ENCODE measurements at places on chromosomes 1 and 21.

DNA sequence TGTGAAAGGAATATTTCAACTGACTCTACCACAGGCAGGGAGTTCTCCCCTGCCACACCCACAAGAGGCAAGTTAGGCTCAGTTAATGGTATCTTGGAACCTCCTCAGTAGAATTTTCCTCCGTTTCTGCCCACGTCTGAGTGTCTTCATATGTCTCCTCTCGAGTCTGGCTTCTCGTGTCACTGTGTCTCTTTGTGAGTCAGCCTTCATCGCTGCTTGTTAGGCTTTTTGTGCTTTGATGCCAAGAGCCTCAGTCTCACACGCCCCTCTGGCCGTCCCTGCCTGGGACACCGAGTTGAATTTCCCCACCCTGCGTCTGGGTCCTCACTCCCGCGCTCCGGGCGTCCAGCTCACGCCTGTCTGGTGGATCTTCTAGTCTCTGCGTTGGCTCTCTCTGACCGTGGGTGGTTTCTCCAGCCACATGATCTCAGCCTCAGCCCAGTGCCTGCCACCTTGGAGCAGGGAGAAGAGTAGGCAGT lies 125.7 kb upstream of the GADD45A start:
- no peak for DNase-seq

DNA sequence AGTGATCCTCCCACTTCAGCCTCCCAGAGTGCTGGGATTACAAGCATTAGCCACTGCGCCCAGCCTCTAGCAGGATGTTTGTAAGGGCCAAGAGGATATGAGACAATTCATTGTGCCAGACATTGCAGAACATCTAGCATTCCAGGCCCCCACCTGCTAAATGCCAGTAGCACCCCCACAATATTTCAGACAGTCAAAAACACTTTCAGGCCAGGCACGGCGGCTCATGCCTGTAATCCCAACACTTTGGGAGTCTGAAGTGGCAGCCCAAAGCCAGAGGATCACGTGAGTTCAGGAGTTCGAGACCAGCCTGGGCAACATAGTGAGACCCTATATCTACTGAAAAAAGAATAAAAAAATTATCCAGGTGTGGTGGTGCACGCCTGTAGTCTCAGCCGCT lies 12.9 kb downstream of the PPIE start:
- DNase-seq: no peak

DNA sequence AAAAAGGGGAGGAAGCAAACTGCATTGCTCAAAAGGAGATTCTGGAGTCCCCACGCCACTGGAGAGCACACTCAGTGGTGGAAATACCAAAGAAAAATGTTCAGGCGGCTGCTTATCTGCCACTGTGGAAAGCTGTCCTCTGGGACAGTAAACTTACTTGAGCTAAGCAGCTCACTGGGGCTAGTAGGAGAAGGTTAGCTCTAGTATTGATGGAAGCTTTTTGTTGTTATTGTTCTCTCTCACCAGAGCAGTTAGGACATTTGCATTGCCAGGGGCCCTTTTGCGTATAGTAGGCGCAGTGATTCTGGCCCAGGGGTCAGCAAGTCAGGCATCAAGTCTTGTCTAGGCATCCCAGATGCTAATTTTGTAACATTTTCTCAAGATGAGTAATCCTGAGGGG lies 15.6 kb downstream of the BACE2 start:
- no peak for DNase-seq

GRCh38 chr1:1975535-1975934 lies 28.1 kb downstream of the CFAP74 start:
- DNase-seq: no peak

DNA sequence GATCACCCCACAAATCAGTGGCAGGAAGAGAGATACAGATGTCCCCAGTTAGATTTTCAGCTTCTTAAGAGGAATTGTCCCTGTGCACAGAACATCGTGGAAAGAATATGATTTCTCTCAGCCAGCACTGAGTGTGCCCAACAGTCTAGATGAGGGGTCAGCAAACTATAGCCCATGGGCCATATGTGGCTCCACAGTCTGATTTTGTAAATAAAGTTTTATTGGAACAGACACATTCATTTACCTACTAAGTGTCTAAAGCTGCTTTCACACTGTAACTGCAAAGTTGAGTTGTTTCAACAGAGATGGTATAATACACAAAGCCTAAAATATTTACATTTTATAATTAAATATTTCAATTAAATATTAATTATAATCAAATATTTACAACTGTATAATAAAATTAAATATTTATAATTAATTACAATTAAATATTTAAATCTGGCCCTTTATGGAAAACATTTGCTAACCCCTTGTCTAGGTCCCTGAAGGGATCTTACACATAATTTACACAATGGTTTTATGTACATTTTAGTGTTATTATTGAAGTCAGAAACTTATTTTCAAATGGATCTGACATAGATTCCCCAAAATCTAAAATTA lies 407.6 kb downstream of the PTPRU start:
- DNase-seq: no peak

DNA sequence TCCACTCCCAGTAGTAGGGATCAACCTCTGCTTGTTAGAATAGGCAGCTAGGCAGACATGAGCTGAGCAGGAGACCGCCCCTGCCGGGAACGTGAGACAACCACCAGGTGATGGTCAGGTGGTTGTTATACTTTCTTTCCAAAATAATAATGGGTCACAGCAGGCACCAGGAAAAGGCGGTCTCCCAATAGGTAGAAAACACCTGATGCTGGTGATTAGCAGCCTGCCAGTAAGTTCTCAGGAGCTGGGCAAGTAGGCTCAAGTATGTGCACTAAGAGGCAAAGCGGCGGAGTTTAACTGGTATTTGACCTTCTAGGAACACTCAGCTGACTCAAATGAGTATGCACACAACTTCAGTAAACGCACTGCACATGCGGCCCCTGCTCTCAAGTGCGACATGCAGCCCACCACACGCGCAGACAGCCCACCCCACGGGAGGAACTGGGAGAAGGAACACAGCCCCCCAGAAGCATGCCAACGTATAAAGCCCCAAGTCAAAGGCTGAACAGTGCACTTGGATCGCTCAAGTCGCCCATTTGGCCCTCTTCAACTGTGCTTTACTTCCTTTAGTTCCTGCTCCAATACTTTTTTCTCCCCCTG lies 80.0 kb downstream of the DESI2 start:
- DNase-seq: no peak

GRCh38 chr1:36143424-36143823 lies 5.9 kb downstream of the TRAPPC3 start:
- DNase-seq: no peak

GRCh38 chr1:58869638-58870297 lies 85.9 kb upstream of the JUN start:
- no peak for DNase-seq

DNA sequence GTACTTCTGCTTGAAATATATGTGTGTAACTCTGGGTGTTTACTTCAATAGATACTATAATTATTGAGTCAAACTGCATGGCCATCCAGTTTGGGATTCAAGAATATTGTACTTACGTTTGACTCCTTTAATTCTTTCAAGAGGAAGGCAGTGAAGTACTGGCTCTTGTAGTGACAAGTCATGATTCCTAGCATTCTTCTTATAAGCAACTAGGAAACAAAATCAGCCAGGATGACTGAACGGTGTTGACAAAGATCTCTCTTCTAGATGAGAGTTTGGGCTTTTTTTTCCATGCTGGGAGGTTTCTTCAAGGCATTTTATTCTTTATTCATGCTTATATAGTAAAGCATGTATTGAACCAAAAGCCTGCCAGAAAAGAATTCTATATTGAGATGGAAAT lies 58.3 kb downstream of the CLEC20A start:
- DNase-seq: no peak

DNA sequence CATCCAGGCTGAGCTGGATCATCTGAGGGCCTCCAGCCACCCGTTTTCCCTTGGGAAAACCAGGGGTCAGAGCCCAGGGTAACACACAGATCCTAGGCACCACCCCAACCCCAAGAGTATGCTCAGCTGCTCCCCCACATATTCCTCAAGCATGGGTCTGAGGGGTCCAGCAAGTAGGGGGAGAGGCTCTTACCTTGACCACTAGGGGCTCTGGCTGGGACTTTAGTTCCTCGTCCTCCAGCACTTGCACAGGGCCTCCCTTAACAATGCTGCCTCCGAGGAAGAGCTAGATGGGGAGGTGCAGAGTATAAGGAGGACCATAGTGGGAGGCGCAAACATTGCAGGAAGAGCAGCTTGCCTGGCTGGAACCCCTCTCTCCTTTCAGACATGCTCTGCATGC lies 7.5 kb downstream of the SELENBP1 start:
- DNase-seq: no peak

DNA sequence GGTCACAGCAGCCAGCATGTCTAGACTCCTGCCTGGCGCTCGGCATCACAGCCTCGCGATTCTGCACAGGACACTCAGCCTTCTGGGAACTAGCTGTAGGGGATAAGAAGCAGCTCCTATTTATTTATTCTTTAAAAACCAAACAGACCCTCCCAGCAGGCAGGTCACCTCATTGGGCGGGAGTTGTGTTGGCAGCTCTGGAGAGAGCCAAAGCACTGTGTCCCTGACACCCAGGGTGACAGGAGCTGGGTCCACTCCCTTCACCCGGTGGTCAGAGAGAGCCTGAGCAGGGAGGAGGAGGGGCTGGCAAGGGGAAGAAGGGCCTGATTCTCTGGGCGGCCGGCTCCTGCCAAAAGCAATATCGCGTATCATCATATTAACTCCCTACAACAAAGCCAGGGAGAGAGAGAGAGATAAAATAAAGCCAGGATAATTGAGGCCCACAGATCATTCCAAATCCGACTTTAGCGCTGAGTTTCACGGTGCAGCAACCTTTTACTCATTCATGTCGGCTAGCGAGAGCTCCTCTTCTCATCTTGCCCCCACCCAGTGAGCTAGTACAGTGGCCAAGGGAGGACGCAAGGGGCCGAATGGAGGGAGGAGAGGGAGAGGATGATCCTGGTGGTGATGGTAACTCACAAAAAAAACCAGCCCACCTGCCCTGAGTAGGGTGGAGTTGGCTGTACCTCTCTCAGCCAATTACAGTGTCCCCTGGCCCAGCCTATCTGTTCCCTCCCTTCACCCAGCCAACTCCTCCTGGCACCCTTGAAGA lies 79.8 kb upstream of the IFFO2 start:
- no peak for DNase-seq

- no peak for DNase-seq
These were observed at the start of gene KIF26B for GRCh38 chr1:245154429-245155271. Gene KIF26B (plus strand): TSS chr1:245154985. CDS start chr1:245155425, 440 bp downstream.

DNA sequence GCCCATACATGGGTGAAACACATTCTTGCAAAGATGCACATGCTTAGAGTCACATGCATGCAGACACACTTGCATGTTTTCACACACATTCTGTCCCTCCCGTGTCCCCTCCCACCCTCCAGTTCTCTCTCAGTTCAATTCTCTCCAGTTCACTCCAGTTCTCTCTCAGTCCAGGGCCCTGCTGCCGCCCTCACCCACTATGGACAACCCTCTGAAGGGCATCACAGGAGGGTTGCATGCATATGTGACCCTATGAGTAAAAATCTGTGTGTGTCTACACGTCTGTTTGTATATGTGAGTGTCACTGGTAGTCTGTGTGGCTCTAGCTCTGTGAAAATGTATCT lies 21.8 kb upstream of the ADGRB2 start:
- no peak for DNase-seq

DNA sequence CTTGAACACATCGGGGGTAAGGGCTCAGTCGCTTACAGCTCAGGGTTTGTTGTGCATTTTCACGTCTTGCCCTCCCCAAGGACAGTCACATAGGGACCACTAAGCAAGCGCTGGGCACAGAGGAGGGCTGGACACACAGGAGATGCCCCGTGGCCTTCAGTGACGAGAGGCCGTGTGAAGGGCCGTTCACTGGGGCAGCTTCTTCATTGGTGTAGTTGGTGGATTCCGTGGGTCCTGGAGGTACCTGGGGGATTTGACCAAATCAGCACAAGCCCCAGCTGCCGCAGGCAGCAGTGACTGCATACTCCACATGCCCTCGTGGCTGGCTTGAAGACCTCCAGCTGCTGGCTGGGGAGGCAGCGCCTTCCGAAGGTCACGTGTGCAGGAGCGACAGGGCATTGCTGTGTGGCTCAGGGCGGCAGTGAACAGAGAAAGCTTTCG lies 100.8 kb upstream of the C1orf174 start:
- no peak for DNase-seq

- no peak for DNase-seq
These were observed 7.4 kb downstream of the MED8 start for GRCh38 chr1:43382027-43382779.

DNA sequence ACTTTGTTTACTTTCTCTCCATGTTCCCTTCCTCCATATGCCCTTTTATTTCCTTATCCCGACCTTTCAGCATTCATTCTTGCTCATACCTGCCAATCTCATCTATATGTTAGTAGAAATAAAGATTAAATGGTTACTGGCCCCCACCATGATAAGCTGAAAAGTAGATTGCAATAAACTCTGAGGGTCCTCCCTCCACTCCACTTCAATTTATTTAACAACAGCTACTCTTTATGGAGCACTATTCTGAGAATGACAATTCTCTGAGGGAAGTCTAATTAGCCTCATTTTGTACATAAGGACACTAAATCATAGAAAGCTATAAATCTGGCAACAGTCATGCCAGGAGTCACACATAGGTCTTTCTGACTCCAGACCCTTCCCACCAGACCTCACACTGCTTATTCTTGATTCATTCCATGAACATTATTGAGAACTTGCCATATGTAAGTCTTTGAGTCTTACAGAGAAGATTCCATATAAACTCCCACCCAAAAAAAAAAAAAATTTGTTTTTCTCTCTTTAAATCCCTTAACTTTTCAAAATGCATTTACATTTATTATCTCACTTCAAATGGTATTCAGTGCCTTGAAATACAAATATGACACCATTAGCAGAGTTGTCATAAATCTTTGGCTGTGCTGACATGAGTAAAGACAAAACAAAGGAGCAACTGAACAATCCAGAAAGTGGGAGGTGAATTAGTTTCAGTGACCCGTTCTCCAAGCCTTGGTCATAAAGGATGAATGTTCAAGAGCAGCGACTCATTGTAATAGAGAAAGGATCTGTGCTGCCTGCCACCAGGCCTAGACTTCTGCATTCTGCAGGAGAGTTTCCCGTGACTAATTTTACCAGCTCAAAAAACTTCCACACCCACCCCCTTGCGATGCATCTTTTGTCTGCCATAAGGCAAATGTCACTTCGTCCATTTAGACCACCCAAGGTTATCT lies 28.5 kb downstream of the PALMD start:
- no peak for DNase-seq

GRCh38 chr1:151047925-151048644 lies 534 bp downstream of the C1orf56 start:
- no peak for DNase-seq

DNA sequence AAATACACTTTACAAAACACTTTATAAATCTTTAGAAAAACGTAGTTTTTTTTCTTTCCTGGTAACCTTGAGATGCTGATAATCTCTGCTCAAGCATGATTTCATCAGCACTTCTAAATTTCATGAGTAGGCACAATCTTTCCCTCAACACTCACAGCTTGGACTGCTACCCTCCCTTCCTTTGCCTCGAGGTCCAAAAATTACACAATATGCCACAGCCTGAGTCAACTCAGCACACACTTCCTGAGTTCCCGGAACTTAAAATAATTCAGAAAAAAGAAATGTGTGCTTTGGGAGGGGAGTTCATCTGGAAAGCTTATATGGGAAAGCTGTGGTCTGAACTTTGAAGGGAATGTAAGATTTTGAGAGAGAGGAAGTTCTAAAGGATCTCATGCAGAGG lies 5.9 kb downstream of the CLCA2 start:
- DNase-seq: no peak

- no peak for DNase-seq
These were observed 395.1 kb downstream of the HLX start for GRCh38 chr1:221274373-221274772.

GRCh38 chr1:166700696-166701095 lies 138.6 kb upstream of the POGK start:
- no peak for DNase-seq

Data from stimulated activated CD8-positive, alpha-beta memory T cell treated with anti-CD3 and anti-CD28 coated beads, Interleukin-4, amount 100 ng/mL, for 4 hours (primary cell).